Activated naive CD4-positive, alpha-beta T cell treated with anti-CD3 and anti-CD28 coated beads, Interleukin-2, amount 50 U/mL, for 72 hours (primary cell): ENCODE measurements at places on chromosomes 1 and 21. TPM values are rescaled to one million over a fixed set of nuclear protein-coding genes. Genes with fewer than 3 reads are reported as not detected.

DNA sequence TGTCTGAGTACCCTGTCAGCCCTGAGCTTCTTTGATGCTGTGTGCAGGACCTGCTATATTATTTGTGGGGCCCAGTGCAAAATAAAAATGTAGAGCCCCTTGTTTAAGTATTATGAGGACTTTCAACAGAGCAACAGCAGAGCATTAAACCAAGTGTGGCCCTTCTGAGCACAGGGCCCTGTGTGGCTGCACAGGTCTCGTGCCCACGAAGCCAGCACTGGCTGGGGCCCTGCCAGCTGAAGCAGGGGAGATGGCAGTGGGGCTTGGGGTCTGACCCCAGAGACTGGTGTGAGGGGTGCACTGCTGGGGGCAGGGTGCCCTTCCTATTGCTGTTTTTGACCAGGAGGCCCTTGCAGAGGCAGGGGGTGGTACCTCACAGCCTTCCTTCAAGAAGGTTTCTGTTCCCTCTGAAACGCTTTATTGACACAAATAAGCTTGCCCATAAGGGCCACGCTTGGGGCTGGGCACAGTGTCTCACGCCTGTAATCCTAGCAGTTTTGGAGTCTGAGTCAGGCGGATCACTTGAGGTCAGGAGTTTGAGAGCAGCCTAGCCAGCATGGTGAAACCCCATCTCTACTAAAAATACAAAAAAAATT lies 2.2 kb upstream of the SEMA4A start:
- no peak for DNase-seq

GRCh38 chr1:245153552-245154428 lies 995 bp upstream of the KIF26B start:
- DNase-seq, result no peak

DNA sequence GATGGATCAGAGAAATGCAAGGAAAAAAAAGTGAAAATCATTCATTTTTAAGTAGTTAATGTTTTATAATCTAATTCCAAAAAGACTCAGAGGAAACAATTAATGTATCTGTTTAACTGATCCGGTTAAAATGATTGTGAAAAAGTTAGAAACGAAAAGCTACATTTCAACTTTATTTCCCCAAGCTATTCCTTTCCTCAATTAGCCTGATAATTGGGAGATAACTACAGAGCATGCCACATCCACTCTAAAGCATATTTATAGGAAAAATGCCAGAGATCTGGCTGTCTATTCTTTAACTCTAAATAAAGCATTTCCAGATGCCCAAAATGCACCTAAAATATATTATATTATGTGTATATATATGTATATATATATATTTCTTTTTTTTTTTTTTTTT lies 35.9 kb upstream of the XPR1 start:
- DNase-seq, result no peak

- DNase-seq, result no peak
These were observed 3.9 kb upstream of the IFI44 start for GRCh38 chr1:78645723-78646122.

DNA sequence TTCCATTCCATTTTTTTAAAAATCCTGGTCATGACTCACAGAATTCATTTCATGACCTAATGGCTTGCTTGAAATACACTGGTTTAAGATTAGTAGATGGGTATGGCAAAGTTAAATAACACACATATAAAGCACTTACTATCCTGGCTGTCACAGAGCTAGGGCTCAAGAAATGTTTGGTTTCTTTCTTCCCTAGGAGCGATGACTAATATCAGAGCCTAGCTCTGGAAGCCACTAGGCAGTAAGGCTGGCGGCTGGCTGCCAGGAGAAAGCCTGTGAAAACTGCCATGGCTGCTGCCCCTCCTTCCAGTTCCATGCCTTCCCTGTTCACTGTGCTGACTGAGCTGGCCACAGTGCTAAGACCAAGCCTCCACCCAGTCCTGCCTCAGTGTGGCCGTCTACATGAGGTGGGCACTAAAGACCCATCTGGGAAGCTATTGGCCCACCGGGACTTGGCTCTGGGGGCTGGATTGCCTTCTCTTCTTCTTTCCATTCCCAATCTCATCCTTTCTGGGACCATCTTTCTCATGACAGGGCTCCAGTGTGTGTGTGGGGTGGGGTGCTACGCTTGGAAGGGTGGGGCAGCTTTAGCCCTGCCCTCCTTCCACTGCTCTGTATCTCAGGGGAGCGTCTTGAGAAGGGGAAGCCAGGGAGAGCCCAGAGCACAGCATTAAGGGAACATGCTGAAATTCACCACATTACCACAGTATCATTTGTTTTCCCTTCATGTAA lies 10.8 kb upstream of the ASCL5 start:
- no peak for DNase-seq

DNA sequence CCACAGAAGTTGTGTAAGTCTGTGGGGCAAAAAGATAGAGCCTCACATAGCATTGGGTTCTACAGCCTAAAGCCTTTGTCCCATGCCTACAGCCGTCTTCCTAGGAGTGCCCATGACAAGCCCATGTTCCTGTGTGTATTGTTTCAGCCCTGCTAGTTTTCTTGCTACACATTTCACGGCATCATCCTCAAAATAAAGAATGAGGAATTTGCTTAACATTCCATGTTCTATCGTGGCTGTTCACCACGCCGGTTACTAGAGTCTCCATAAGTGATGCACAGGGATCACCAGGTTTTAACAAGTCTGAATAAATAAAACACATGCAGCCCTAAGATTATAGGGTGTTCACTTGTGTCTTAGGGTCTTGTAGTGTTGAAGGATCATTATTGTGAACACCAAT lies 87.4 kb upstream of the NGF start:
- DNase-seq, result no peak

DNA sequence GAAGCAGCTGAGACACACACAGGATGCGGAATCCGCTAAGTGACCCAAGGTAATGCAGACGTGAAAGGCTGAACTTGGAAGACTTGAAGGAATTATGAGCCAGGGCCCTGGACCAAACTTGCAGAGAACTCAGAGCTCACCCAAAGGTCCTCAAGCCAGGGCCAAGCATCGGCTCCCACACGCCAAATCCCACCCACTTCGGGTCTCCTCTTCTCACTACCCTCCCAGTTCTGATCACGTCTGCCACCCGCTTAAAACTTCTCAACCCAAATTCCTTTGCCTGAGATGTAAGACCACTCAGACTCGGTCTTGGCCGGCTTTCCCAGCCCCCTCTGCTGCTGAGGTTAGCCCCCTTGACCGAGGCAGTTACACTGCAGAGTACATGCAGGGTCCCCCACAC lies 130.1 kb downstream of the PSMG1 start:
- DNase-seq, result no peak

GRCh38 chr1:28582248-28582615 lies 9.8 kb upstream of the RAB42 start:
- no peak for DNase-seq

GRCh38 chr1:18913065-18913835 lies 10.9 kb upstream of the ALDH4A1 start:
- DNase-seq, result peak; percentile 86

GRCh38 chr1:26857473-26858060 lies 5.4 kb upstream of the SFN start:
- DNase-seq, result no peak

DNA sequence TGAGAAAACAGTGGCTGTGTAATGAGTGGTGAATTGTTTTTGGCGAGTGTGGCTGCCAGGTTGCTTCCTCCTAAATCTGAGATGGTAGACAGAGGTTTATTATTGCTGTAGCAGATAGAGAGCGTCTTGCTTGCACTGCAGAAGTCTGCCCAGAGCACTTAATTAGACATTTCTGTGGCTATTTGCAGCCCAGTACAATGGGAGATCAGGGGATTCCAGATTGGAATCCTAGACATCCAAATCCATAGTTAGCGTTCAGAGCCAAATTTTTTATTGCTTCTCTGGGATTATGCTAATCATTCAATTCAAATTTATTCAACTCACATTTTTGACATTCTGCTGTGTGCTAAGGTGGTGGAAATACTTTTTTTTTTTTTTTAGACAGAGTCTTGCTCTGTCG lies 30.0 kb downstream of the KIF26B start:
- no peak for DNase-seq

GRCh38 chr21:28151758-28152157 lies 840.9 kb downstream of the LTN1 start:
- no peak for DNase-seq

GRCh38 chr21:29334717-29335428 lies 36.2 kb downstream of the BACH1 start:
- no peak for DNase-seq

- DNase-seq, result no peak
These were observed at the start of gene HMCN1 for GRCh38 chr1:185733818-185734735. HMCN1 (plus strand) TSS chr1:185734391; CDS start chr1:185734780, 389 bp downstream.

DNA sequence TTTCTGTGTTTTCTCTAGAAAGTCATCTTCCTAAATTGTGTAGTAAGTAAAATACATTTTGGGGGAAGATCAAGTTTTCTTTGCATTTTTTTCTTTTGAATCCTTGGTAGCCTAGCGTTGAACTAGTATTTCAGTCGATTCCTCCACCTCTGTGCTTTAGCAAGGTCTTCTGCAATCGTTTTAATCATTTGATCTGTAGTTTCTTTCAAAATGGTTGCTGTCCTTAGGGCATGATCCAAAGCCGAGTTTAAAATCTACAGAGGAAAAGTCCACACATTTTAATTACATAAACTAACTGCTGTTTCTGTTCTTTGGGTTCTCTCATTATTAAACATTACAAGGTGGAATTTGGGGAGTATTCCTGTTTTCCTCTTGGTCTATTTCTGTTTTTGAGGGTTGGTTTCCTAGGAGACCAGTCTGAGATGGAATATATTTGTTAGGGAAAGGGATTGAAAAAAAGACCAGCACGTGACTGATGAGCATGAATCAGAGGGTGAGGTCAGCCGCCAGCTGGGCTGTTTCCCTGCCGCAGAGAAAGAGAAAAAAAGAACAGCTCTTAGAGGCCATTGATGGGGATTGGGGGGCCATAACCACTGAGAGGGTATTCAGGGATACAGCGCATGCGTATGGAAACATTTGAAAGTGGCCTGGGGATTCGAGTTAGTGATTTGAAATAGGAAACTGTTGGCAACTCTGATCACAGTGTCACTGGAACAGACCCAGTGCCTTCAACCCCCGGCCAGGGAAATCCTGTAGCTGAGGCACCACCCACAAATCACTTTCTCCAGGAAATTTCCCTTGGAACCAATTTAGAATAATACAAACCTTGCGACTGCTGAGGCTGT lies 40.6 kb downstream of the AKNAD1 start:
- no peak for DNase-seq

DNA sequence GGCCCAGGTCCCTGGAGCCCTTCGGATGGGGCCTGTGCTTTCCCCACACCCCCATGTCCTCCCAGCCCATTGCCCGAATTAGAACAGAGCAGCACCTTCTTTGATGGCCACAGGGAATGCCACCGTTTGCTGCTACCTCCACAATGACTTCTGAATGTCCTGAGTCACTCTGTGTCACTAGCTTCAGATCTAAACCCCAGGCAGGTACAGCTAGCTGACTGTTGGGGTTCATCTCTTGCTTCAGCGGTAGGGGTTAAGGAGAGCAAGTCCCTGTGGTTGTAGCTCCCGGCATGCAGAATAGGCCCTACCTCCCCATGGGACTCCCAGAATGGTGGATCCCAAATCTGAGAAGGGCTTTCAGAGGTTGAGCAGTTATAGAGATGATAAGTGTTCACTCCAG lies 291.1 kb upstream of the POU3F1 start:
- DNase-seq, result no peak

The NPPB gene
- total RNA-seq, result not detected

The CA6 gene
- 0.66 TPM for total RNA-seq

The HSD3B2 gene
- not detected for total RNA-seq
